COLO829 (cell line): ENCODE measurements at places on chromosomes 7 and 10.

- DNase-seq, result no peak
Observed at GRCh38 chr7:27635728-27636127, 27.0 kb downstream of the HIBADH start.

DNA sequence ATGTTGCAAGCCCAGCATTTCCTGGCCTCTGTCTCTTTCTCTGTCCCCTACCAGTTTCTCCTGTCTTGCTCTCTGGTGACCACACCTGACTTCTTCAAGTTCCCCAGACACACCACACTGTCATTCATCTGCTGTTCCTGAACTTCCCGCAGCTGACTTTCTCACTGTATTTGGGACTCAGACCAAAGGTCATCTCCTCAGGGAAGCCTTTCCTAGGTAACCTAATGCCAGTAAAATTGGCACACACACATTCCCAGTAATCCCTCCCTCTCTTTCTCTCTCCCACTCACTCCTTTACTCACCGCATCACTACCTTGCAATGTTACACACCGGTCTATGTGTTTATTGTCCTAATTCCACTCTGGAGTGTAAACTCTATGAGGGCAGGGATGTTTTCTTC is 81.7 kb downstream of the ELMO1 start:
- no peak for DNase-seq

DNA sequence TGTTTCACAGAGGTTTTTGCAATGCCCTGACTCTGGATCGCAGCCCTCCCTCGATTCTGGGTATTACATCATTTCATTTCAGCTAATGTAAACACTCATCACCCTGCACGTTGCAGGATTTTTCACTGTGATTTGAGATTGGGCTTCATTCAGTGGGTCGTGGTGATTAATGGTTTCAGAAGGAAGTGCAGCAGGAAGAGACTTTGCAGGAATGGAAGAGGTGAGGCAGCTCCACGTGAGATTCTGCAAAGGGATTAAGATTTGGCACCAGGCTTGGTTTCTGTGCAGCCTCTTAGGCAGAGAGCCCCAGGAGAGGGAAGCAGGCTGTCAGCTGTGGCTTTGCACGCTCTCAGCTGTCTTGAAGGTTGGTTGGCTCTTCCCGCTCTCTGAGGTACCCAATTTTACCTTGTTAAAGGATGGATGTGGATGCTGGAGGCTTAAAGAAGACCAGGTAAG is 95.2 kb downstream of the PLCE1 start:
- no peak for DNase-seq

GRCh38 chr7:12013983-12014382 is 182.0 kb upstream of the THSD7A start:
- DNase-seq, result no peak

GRCh38 chr10:119201233-119201632 is 6.1 kb upstream of the GRK5 start:
- DNase-seq, result no peak

GRCh38 chr7:111006691-111007090 is 84.2 kb upstream of the LRRN3 start:
- DNase-seq, result no peak
